ENCODE measurements at places on chromosomes 5 and 9.

GRCh38 chr5:124729720-124730359 lies 16.6 kb downstream of the ZNF608 start:
- no peak for DNase-seq

DNA sequence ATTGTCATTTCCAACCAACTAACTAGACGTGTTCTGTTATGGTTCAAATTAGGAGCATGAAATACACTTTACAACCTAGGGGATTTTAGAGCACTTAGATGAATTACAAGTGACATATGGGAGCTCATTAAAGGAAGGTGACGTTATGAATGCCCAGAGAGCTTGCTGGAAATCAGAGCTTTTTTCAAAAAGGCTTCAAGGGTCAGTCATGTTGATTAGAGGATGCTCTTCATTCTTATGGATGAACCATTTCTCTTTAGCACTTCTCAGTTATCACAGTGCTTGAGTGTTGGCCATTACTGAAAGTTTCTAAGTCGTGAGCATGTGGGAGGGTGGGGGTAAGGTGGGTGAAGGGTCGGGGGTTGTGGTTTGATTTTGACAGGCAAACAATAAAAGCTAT lies 1245.5 kb upstream of the DMAC1 start:
- DNase-seq, result no peak

DNA sequence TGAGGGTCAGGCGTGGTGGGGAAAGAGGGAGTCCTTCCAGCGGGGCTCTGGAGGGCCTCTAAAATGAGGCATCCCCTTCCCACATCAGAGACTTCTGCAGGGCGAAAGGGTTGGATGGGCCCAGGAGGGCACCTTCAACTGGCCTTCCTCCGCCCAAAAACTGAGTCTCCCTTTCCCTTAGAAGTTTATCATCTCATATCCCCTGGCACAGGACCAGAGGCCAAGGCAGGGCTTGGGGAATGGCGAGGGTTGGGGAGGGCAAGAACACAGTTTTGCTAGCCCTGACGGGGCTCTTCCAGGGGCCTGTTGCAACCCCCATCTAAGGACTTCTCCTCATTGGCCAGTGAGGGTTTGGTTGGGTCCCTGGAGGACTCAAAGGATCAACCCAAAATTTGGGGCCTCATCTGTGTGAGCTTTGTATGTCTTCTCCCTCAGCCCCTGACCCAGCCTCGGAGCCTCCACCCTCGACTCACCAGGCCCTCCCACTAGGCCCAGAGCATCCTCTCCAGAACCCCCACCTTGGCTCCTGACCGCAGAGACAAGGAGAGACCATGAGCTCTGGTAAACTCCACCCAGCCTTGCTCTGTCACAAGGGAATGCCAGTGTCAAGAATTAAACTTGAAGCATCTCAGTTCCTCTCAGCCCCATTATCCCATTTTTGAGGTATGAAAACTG lies 24.1 kb downstream of the AQP7 start:
- no peak for DNase-seq

- no peak for DNase-seq
These were observed 158.1 kb upstream of the NREP start for GRCh38 chr5:111914966-111915636.

- no peak for DNase-seq
These were observed 1.3 kb upstream of the ERMP1 start for GRCh38 chr9:5834214-5834613.

DNA sequence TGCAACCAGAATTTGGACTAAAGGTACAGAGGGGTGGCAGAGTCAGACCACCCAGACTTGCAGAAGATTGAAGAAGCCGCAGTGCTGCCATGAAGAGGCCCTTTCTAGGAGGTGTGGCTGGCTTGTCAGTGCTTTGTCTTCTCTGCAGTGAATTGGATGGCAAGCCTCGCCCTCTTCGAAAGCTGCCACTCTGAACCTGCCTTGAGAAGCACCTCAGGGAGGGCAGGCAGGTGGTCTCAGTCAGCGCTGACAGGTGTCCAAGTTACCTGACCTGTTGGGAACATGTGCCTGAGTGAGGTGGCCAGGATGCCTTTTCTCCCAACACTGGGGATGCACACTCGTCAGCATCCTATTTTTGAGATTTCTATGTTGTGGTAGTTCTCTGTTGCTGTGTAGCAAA lies 6.2 kb downstream of the TENT4A start:
- DNase-seq, result peak; percentile 42

DNA sequence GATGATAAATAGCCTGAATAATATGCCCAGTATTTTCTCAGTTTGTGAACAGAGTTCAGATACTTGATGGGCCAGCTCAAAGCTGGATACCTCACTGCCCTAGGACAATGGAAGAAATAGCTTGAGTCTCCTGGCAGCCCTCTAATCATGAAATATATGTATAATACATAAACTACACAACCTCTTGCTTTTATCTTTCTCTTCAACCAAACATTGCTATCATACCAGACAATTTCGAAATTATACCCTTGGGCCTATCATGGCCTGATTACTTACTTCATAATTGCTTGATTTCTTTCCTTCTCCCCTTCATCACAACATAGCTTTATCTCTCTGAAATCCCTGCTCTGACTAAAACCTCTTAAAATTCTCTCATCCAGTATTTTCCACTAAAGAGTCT lies 1144.9 kb upstream of the C9orf72 start:
- DNase-seq, result no peak

DNA sequence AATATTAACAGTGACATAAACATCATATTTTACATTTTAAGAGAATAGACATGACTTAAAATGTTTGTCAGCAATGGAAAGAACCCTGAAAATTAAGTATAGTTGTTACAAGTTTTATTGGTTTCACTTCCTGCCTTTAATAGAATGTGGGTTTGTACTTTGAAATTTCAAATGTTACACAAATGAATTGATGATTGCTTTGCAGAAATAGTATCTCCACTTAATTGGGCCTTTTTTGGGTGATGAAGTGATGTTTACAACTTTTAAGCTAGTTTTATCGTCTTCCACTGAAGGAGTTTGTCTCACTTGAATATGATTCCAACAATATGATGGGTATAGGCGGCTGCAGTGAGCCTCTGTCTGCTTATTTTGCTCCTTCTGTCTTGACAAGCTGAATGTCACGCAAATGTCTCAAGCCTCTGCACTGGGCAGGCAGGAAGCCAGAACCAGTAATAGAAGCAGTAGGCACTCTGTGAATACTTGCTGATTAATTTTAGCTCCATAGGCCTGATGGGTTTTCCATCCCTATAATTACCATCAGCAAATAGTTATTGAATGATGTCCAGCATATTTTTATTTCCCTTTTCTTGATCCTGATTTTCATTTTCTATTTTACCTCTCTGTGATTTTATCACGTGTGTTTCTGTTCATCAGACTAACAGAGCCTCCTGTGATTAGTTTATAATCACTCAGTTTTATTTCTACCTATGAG lies 10.6 kb upstream of the NR3C1 start:
- DNase-seq, result no peak

- DNase-seq, result no peak
These were observed 7.2 kb upstream of the ARSI start for GRCh38 chr5:150309886-150310239.

All from activated CD8-positive, alpha-beta memory T cell treated with anti-CD3 and anti-CD28 coated beads, Interleukin-2, amount 50 U/mL, for 48 hours (primary cell).